ENCODE measurements at places on chromosomes 6 and 20. TPM values are rescaled to one million over a fixed set of nuclear protein-coding genes. Genes with fewer than 3 reads are reported as not detected.

DNA sequence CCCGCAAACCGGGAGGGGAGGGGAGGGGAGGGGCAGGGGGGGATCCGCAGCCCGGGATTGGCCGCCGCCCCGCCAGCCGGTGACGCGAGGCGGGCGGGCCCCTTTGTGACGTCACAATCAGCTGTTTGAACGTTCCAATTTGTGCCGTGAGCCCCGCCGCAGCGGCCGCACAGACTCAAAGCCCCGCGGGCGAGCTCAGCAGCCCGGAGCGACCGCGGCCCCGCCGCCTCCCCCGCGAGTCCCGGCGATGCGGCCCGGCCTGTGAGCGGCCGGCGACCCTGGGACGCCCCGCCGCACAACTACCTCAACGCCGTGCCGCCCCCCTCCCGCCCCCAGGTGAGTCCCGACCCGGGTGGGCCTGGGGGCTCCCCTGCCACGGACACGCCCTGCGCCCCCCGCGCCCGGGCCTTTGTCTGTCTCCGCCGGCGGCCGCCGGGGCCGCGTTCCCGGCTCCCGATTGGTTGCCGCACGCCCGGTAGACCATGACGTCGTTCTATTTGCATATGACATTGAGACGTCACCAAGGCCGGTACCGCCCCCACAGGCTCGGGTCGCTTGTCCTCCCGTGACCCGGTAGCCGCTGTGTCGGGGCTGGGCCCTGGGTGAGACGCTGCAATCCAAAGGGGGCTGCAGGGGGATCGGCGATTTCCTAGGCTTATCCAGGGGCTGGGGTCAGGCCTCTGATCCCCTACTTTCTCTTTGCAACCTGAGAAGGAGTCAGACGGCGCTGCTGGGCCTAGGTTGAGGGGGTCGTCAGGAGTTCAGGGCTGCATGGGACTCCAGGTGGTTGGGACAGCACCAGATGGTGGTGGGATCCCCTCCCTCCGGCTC is at the start of gene TP53INP2:
Gene TP53INP2, plus strand, starts transcription at position 168 of the 831 bp plus-strand sequence. CDS start 4,396 bp downstream, outside the sequence.
- DNase-seq, result peak; percentile 70

GRCh38 chr6:11732036-11732631 is 46.5 kb downstream of the ADTRP start:
- peak; percentile 15 for DNase-seq

DNA sequence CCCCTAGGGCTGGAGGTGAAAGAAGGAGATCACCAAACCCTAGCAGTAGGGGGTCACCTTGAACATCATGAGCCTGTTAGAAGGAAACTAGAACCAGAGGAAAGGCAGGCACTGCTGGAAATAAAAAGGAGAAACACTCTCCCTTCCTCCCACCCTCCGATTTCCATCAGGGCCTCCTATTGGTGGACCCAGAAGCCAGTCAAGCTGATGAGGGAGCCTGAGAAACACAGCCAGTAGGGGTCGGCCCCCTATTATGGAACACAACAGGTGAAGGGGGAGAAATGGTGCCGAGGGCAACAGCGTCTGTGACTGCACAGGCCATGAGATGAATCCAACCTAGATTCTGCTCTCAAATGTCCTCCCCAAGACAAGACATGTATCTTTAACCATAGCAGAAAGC is 156.1 kb upstream of the LRFN2 start:
- no peak for DNase-seq

DNA sequence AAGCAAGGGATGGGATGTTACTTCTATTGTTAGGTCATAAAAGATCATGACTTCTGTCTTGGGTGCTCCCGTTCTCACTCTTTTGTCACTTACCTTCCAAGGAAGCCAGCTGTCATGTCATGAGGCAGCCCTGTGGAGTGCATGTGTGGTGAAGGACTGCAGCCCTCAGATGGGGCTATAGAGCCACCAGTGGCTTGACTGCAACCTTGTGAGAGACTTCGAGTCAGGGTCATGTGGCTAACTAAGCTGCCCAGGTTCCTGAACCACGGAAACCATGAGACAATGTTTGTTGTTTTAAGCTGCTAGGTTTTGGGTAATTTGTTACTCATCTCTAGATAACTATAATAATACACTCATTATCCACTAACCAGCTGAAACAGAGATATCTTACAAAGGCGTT is 477.1 kb downstream of the BTBD3 start:
- DNase-seq, result no peak

GRCh38 chr6:10884245-10884972 is 2.4 kb upstream of the SYCP2L start:
- DNase-seq, result no peak

GRCh38 chr6:38542031-38542430 is 97.7 kb downstream of the BTBD9 start:
- DNase-seq, result no peak

The TP53TG5 gene
- not detected for total RNA-seq

The NKX2-2 gene
- total RNA-seq, result not detected

DNA sequence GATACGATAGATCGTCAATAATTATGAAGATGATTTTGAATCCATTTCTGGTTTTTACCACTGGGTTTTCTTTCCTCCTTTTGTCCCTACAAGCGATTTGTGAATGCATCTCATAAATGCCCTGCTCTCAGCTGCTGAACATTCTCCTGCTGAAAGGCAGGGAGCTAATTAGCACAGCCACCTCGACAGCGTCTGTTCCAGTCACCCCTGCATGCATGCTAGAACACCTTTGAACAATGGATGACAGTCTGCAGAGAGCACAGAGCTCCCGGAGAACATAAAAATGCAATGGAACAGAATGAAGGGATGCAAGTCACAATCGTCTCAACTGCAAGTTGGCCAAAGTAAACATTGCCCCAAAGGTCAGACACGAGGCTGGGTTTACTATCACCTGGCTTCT is 105.8 kb downstream of the SLC35B3 start:
- DNase-seq, result no peak

The RIN2 gene
- 77.4 TPM for total RNA-seq

- no peak for DNase-seq
Measured at GRCh38 chr6:25056130-25056529, 120.4 kb upstream of the RIPOR2 start.

DNA sequence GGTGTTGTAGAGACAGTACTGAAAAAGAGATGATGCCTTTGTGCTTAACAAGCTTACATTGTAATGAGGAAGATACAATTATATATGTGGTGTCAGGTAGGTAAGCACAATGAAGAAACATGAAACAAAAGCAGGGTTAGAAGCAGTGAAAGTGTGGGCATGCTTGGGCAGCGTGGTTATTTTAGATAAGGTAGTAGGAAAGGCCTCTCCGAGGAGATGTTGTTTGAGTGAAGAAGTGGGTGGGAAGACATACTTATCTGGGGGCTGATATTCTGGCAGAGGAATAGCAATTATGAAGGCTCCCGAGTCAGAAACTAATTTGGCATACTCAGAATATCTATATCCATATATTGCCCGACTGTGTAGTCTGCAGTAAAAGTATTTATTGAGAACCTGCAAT is 4.7 kb downstream of the CDKAL1 start:
- DNase-seq, result no peak

DNA sequence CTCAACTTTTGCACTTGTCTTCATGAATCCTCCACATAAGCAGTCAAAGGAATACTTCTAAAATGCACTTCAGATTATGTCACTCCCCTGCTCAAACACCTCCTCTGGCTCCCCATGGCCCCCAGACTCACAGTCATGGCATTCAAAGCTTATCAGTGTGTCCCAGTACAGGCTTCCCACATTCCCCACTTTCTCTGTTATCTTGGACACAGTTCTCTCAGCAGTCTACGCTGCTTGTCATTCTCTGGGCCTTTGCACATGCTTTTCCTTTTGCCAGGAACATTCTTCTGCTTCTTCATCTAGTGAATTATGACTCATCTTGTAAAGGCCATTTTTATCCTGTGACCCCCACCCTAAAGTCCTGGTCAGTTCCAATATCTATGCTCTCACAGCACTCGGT is 31.8 kb downstream of the SLC13A3 start:
- DNase-seq, result no peak

DNA sequence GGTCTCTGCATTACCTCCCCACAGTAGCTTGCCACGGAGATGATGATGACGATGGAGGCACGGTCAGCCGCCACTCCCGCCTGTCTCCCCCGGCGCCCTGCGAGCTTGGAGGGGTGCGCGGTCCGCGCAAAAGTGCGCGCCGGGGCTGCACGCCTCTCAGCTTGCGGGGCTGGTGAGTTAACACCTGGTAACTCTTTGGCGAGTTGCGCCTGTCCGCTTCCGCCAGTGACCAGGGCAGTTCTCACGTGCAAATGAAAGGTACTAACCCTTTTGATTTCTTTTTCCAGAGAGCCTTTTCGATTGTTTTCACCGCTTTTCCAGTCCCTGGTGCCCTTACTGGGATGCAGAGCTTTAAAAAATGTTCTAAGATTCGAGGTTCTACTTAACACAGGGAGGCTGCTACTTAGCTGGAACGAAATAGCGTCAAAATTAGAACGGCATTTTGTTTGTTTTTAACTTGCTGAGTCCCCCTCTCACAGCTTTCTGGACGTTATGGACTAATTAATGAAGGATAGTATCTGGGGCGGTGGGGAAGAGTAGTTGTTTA is 6.2 kb downstream of the GRIK2 start:
- DNase-seq, result no peak

The MYLK4 gene
- total RNA-seq, result 1.1 TPM

DNA sequence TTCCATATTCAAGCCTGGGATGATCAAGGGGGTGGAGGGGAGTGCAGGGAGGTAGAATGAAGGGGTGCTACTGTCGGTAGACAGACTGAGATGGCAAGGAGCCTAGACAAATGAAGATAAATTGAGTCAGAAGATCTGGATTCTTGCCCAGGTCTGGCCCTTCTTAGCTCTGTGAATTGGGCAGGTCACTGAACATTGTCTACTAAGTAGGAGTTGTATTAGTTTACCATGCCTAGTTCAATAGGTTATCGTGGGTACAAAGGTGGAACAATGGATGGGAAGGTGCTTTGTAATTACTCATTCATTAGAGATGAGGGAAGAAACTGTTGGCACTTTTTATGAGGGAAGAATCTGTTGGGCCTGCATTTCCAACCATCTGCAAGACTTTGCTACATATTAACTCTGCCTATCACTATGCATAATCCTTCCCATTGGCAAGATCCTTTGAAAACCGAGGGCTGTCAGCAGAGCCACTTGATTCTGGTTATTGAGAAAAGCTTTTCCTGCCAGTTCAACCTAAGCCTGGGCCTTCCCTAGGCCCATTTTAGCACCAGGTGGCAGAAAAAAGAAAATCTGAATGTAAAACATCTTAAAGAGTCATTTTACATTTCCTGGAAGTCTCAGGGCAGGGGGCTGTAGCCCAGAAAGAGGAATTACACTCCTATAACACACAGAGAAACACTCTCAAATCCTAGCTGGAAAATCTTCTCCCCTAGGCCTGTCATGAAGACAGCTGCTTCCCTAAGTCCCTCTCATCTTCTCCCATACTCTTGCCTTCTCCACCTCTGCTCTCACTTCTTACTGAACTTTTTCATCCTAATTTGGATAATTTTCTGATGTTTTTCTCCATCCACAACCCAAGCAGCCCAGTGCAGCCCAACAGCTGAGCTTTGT is 103.5 kb downstream of the CD24 start:
- DNase-seq, result no peak

GRCh38 chr20:36248836-36249235 is 12.6 kb downstream of the AAR2 start:
- DNase-seq, result no peak

- DNase-seq, result no peak
Measured at GRCh38 chr6:90442366-90442765, 144.5 kb downstream of the MAP3K7 start.

GRCh38 chr20:4584510-4584909 is 137.2 kb upstream of the PRND start:
- DNase-seq, result no peak

DNA sequence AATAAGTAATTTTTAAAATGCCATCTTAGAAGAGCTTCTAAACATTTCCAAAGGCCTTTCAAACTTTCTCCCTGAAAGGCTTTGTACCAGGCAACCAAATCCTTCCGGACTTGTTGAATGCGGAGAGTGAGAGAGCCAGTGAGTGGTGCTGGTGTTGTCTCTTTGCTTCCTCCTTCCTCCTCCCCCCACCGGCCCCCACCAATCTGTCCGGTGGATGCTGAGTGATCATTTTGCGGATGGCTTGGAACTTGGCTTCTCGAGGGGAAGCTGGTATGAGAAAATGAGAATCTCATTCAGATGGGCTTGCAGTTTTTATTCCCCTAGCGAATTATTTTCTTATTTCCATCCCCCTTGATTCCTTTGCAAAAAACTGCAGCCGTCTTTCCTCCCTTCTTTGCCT is 97.3 kb downstream of the ANKRD60 start:
- DNase-seq, result no peak

The FOXC1 gene
- 2.2 TPM for total RNA-seq

DNA sequence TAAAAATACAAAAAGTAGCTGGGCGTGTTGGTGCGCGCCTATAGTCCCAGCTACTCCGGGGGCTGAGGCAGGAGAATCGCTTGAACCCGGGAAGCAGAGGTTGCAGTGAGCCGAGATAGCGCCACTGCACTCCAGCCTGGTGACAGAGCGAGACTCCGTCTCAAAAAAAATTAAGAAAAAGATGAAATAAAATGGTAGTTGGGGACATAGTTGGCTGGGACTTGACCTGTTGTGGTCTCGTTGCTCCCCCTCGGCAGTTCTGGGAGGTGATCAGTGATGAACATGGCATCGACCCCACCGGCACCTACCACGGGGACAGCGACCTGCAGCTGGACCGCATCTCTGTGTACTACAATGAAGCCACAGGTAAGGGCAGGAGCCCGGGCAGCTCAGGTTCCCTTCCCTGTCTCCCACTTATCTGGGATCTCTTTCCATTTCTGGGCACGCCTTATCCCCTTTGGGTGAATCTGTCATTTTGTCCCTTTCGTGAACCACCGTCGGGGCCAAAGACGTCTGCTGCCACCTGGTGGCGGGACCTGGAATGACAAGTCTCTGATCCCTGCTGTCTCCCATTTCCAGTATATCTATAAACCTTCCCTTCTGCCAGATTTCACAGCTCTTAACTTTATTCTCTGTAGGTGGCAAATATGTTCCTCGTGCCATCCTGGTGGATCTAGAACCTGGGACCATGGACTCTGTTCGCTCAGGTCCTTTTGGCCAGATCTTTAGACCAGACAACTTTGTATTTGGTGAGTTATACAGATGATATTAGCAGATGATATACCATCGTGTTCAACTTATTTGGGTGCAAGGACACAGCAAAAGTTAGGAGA is 2.3 kb downstream of the TUBB start:
- no peak for DNase-seq
